ENCODE measurements at places on chromosomes 13 and 19.

DNA sequence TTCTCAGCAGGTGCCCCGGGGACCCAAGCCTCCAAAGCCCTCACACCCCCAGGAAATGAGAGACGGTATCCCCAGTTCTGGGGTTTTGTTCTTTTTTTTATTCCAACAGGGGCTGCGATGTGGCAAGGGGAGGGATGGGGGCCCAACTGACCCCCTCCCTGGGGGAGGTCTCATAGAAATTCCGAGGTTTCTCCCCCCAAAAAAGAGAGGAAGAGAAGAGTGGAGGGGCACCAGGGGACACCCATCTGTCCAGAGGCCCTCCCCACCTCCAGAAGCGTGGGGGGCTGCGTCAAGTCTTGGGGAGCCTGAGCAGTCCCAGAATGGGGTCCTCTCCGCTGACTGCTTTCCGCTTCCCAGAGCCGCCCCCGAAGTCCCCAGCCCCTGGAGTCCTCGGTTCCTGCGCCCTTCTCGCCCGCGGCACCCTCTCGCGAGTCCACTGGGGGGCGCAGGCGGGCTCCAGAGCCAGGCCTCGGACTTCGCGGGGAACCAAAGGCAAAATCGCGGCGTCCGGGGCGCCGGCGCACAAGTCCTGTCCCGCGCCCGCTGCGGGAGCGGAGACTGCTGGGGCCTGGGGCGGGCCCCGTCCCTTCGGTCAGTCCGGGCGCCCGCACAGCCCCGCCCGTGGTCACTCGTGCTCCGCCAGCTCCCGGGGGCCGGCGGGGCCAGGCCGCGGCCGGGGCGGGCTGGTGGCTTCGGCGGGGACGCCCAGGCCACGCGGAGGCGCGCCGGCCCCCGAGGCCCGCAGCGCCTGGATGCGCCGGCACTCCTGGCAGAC, 4.4 kb upstream of the ATP1A3 start:
- peak; percentile 91 for DNase-seq

DNA sequence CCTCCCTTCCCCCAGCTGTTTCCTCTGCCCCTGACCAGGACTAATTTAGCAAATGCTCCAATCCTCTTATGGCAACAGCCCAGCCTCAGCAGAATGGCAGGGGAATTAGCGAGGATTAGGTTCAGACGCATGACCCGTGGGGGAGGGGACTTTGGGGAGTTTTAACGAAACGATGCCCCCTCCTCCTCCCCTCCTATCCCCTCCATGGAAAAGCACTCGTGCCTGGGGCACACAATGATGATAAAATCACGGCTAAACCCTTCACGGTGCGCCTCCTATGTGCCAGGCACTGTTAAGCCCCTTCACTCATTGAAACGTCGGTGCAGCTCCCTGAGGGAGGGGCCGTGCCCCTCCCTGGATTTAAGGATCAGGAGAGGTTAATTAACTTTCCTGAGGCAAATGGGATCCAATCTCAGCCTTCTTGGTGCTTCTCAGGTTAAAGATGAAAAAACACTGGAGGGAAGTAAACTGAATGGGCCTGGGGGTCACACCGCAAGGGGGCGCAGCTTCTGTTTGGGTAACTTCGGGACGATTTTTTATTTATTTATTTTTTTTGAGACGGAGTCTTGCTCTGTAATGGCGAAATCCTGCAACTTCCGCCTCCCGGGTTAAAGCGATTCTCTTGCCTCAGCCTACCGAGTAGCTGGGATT, 10.1 kb upstream of the TPRX2 start:
- DNase-seq, result peak; percentile 83

- no peak for DNase-seq
Measured at GRCh38 chr13:111508902-111509509, 188.6 kb downstream of the TEX29 start.

GRCh38 chr19:44912854-44913253, 1.6 kb upstream of the APOC1 start:
- no peak for DNase-seq

GRCh38 chr13:111909501-111909900, 157.4 kb upstream of the SOX1 start:
- DNase-seq, result no peak

- no peak for DNase-seq
Measured at GRCh38 chr13:107665926-107666458, 549.3 kb downstream of the LIG4 start.

DNA sequence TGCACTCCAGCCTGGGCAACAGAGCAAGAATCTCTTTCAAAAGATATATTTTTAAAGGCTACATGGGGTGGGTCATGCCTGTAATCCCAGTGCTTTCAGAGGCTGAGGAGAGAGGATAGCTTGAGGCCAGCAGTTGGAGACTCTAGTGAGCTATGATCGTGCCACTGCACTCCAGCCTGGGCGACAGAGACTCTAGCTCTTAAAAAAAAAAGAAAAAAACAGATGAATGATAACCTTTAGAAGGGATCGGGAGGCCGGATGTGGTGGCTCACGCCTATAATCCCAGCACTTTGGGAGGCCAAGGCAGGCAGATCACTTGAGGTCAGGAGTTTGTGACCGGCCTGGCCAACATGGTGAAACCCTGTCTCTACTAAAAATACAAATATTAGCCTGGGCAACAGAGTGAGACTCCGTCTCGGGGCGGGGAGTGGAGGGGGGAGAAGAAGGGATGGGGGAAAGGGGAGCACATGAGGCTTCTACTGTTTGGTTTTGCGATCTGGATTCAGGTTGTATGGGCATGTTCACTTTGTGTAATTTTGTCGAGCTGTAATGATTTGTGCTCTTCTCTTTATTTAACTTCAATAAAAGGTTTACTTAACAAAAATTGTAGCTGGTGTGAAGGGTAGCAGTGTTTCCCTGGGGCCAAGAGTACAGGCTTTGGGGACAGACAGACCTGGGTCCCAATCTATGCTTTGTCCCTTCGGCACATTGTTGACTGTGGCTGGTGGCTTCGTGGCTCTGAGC, 1.1 kb upstream of the PSMC4 start:
- DNase-seq, result no peak

- DNase-seq, result no peak
Measured at GRCh38 chr19:31674503-31675192, 325.4 kb upstream of the TSHZ3 start.

GRCh38 chr19:1153891-1154730, 20.0 kb downstream of the SBNO2 start:
- DNase-seq, result no peak
